Stimulated activated CD8-positive, alpha-beta memory T cell treated with anti-CD3 and anti-CD28 coated beads, Interleukin-7, amount 100 ng/mL, for 1 hour (primary cell): ENCODE measurements at places on chromosomes 5 and 9.

DNA sequence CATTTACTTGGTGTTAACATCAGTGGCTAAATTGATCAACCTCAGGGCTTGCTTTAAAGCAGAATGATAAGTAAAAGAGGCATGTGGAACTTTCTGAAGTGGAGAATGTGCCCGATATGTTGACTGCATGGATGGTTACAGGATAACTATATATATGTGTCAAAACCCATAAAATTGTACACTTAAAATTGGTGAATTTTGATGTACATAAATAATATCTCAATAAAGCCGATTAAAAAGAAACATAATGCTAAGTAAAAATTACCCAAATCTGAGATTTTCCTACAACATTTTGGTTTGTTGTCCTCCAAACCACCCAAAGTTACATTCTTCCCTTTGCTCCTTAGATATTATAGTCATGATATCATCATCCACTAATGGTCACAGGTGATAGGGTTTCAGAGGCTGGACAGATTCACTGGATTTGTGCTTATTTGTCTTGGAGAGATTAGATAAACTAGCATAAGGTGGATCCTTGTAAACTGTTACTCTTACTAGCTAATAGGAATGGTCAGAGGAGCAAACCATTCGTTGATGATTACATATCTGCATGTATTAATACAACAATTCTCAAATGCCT is 119.7 kb upstream of the RPS23 start:
- DNase-seq, result no peak

DNA sequence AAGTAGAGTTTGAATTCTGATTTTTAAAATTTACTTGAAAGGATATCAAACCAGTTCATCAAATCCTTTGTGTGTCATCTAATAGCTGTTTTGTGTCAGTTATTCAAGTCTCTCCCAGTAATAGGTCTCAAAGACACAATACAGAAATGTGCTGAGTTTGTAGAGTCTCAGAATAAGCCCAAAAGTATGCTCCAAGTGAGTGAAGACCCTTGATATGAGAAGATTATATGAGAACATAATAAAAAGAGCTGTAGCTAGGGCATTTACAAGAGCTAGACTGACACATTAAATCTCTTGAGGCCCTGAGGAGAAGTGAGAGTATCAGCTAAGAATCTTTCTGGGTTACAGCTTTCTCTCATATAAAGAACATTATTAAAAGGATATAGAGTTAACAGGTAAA is 721.0 kb upstream of the ARRDC3 start:
- DNase-seq, result no peak

- no peak for DNase-seq
These were observed 29.1 kb upstream of the PRDM12 start for GRCh38 chr9:130635306-130635705.

DNA sequence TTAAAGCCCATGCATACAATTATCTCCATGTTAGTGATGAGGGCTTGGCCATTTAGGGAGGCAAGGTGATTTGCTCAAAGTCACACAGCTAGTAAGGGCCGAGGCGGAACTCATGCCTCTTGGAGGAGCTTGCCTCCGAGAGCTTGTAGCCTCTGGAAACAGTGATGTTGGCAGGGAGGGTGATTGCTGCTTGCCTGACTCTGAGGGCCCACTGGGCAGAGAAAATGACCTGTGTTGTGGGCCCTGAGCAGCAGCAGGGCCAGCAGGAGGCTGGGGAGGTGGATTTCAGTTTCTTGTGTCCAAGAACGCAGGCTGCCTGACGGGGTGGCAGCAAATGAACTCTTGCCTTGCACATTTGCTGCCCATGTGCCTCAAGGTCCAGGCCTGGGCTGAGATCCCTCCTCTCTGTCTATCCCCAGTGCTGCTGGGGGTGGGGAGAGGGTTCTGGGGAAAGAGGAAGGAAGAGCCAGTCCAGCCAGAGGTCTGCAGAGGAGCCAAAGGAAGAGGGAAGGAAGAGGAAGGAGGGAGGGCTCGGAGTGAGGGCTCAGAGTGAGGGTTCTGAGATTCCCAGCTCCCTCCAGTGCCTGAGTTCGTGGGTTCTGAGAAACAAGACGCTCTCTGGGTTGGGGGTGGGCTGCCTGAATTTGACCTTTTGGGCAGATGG is 16.2 kb upstream of the PTGS1 start:
- DNase-seq, result no peak

- no peak for DNase-seq
These were observed 80.3 kb upstream of the CCDC152 start for GRCh38 chr5:42676362-42676761.

DNA sequence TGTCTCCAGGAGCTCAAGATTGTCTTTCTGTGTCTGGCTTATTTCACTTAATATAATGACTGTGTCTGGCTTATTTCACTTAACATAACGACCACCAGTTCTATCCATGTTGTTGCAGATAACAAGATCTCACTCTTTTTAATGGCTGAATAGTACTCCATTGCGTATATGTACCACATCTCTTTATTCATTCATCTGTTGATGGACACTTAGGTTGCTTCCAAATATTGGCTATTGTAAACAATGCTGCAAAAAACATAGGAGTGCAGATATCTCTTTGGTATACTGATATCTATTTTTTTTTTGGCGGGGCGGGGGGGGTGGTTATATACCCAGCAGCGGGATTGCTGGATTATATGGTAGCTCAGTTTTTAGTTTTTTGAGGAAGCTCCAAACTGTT is 45.5 kb downstream of the FER start:
- DNase-seq, result no peak

GRCh38 chr5:50875002-50875344 is 208.5 kb downstream of the PARP8 start:
- DNase-seq, result no peak

DNA sequence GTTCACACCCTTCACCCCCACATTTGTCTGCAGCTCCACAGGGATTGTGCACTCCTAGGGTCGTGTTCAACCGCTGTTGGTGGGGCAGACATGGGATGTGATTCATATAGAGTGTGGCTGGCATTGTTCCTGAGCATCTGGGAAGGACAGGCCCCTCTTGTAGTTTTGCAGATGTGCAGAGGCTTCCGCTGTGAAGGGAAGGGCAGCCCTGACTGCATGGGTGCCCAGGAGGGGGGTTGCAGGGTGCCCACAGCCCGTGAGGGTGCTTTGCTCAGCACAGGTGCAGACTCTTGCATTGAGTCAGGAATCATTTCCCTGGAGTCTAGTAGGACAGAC is 30.2 kb upstream of the PITX1 start:
- DNase-seq, result no peak

GRCh38 chr9:88657893-88658292 is 122.9 kb downstream of the NXNL2 start:
- DNase-seq, result no peak

GRCh38 chr5:65394087-65394486 is 87.6 kb downstream of the ADAMTS6 start:
- DNase-seq, result no peak

GRCh38 chr5:111127453-111128195 is 35.5 kb downstream of the WDR36 start:
- DNase-seq, result no peak

- no peak for DNase-seq
These were observed 172.8 kb upstream of the PLCXD3 start for GRCh38 chr5:41683181-41683580.

GRCh38 chr5:174065528-174066197 is 20.2 kb downstream of the NSG2 start:
- no peak for DNase-seq

DNA sequence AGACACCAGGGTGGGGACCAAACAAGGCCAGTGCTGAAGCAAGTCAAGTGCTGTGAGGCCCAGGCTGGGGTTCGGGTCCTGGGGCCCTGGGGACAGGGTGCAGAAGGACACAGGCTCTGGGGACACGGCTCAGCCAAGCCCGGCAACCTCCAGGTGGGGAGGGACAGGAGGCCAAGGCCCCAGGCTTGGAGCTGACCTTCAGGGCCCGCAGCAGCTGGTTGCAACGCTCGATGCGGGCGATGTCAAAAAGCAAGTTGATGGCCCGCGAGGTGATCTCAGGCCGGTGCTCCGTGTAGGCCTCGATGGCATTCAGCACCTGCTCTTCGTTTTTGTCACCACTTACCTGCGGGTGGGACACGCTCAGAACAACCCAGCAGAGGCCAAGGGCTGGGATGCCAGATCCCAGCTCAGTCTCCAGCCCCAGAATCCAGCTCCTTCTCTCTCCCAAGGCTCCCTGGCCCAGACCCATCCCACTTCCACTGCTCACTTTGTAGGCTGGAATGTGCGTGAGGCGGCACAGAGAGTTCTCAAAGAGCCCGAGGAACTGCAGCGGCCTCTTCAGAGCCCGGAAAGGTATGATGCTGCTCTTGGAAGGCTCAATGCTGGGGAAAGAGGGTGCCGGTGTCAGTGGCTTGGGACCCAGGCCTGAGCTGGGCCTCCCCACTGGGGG is 20.7 kb downstream of the ZER1 start:
- DNase-seq, result no peak

DNA sequence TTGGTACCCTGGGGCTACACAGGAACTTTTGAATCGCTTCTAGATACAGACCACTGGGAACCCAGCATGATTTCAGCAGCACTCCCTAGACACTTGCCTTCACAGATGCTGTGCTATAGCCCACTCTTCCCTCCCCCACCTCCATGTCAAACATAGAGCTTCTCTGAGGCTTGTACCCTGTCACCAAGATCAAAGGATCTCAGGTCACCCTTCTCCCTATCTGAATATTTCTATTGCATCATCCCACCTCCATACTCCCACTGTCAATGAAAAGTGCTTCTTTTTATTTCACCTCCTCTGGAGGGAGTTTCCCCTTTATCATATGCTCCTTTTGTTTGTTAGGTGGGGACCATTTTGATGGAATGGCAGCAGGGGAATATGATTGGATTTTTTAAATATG is 29.2 kb upstream of the PHF24 start:
- no peak for DNase-seq

- DNase-seq, result no peak
These were observed 1.9 kb downstream of the GNAQ start for GRCh38 chr9:78029551-78030295.

DNA sequence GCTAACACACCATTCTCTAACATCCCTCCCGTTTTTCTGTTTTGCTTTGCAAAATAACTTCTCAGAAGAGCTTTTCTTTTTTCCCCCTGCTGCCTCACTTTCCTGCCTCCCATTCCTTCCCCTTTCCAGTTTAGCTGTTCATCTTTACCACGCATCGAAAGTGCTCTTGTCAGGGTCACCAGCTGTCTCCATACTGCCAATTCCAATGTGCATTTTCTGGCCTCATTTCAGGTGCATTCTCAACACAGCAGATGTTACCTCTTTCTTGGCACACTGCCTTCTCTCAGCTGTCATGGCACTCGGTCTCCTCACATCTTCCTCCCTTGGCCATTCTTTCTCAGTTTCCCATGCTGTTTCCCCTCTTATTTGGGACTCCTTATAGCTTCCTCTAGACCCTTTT is 9.5 kb downstream of the ARSK start:
- no peak for DNase-seq

- DNase-seq, result no peak
These were observed 329.5 kb downstream of the ICE1 start for GRCh38 chr5:5751987-5752386.

DNA sequence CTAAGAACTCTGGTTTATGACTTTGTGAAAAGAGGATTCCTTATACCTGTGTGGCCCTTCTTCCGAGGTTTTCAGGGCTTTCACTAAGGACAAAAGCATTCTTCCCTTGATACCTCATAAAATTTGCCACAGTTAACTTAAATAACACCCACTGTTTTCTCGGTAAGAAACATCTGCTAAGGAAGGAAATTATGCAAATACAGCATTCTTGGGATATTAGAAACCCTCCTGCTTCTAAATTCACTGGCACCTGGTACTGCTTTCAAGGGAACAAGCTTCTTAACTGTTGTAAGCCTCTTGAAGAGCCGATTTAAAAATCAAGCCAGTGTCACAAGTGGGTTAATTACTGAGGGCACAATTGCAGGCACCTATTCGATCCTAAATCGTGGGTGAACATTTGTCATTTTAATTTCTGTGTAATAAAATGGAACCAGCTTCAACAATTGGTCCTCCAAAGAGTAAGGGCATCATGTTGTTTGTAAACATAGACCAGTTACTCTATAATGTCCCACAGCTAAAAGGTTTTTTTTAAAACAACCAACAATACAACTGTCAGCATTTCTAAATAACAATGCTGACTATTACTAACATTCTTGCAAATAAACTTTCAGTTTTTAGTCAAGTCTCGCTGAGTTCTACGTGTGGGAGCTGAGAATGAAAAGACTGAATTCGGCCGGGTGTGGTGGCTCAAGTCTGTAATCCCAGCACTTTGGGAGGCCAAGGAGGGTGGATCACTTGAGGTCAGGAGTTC is 26.6 kb downstream of the AK3 start:
- DNase-seq, result no peak

DNA sequence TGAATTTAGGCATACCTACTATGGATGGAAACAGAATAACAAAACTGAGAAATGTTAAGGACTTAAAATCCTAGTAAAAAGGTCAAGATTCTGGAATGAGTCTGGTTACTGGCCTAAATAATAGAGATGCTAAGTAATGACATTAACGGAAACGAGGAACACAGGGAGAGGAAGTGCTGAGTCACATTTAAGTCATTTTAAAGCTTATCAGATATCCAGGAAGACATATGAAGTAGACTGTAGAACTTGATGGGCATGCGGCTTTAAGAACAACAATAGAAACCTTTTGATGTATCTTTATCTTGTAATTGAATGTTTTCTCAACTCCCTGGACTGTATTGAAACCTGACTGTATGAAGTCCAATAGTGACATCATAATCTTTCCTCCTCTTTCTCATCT is 1251.4 kb upstream of the CDH6 start:
- no peak for DNase-seq

DNA sequence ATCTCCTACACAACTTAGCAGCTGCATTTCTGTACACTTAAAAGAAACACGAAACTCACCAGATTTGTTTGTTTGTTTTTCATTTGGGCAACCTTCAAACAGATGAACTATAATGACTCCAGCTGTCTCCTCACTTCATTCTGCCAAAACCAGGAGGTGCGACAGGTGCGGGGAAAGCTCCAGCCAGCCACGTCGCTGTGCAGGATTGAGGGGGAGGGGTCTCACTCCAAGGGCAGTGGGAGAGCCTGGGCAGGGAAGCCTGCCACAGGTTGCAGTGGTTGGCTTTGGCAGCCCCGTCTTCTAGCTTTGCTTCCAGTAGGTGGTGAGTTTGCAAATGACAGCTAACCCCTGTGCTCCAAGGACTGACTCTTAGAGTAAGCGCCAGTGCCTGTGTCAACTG is 215.8 kb downstream of the CEMIP2 start:
- DNase-seq, result no peak

DNA sequence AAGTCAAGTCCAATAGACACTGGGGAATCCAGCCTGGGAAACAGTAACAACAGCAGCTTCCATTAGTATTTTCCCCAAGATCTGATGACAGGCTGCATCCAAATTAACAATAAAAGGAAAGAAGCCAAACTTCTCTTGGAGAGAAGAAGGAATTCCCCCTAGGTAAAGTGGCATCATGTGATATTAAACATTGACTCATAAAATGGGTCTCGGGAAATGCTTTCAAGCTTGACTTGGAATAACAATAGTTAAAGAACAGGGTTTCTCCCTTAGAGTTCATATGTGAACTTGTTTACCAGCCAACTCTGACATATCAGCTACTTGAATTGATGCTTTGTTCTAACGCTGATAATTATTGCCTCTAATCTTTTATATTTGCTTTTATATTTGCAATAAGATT is 45.4 kb downstream of the ENTREP1 start:
- no peak for DNase-seq

GRCh38 chr5:132354381-132355139 is 14.9 kb upstream of the SLC22A5 start:
- no peak for DNase-seq

- no peak for DNase-seq
These were observed 41.6 kb downstream of the MAMDC2 start for GRCh38 chr9:70085241-70085640.

GRCh38 chr9:119794836-119795235 is 425.6 kb upstream of the BRINP1 start:
- no peak for DNase-seq

- DNase-seq, result no peak
These were observed 339.6 kb upstream of the CCNH start for GRCh38 chr5:87752362-87752761.
